ENCODE measurements at places on chromosomes 5 and 9.

DNA sequence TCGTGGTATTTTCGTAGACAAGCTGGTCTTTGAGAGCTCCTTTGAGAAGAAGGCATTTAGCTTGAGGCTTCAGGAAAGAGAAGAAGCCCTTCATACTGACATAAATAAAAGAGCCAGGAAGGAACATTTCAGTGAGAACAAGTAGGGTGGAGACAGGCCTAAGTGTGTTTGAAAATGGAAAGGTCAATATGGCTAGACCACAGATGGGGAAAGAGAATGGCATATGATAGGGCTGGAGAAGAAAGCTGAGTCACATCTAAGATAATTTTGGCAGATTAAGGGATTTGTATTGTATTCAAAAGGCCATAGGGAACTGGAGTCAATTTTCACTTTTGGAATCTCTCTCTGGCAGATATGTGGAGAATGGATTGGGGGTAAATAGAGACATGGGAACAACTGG, 374.9 kb downstream of the TMEM38B start:
- DNase-seq, result no peak

DNA sequence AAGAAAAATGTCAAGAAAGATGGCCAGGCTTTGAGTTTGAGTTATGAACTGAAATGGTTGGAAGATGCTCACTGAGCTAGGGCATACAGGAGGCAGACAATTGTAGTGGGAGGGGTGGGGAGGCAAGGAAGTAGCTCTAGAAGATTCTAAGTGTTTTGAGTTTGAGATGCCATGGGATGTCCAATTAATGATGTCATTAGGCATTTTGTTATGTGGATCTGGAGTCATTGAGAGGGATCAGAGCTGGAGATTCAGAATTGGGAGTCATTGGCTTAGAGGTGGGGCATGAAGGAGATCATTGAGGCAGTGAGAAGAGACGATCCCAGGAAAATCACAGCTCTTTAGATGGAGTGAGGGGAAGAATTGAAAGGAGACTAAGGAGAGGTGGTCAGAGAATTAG, 111.5 kb upstream of the ZNF618 start:
- DNase-seq, result no peak

- no peak for DNase-seq
These were observed 520 bp downstream of the CCIN start for GRCh38 chr9:36169708-36170107.

GRCh38 chr9:13648676-13649075, 369.2 kb upstream of the MPDZ start:
- no peak for DNase-seq

- DNase-seq, result no peak
These were observed 26.4 kb downstream of the EHMT1 start for GRCh38 chr9:137645211-137645610.

GRCh38 chr5:121853850-121854249, 2.2 kb downstream of the FTMT start:
- no peak for DNase-seq

DNA sequence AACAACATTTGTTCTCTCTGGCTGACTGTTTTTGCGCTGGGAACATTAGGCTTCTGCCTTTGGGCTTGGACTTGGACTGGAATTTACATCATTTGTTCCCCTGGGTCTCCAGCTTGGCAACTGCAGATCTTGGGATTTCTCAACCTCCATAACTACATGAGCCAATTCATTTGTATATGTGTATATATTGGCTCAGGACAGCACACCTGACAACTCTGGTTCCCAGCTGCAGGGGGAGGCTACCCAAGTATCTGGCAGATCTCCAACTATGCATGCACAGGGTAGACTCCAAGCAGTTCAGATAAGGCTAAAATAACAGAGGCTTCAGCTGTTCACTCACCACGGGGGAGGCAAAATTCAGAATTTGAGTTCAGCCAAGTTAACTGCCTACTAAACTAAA, 31.6 kb upstream of the F2RL1 start:
- DNase-seq, result peak; percentile 100

DNA sequence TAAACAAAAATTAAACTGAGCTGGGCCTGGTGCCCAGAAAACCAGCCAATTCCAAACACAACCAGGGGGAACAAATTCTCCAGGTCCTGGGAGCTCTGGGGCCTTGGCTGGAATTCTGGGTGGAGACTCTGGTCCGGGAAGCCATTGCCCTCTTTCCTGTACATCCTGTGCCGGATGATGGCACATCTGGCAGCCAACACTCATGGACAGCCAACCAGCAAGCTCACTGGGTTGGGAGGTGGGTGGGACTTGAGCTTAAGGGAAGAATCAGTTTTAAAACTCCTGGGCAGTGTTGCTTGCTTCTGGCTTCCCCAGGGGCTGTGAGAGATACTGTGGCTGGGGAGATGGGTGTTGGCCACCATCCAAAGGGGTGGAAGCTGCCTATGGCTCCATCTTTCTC, 56.1 kb downstream of the PCDH1 start:
- peak; percentile 56 for DNase-seq

DNA sequence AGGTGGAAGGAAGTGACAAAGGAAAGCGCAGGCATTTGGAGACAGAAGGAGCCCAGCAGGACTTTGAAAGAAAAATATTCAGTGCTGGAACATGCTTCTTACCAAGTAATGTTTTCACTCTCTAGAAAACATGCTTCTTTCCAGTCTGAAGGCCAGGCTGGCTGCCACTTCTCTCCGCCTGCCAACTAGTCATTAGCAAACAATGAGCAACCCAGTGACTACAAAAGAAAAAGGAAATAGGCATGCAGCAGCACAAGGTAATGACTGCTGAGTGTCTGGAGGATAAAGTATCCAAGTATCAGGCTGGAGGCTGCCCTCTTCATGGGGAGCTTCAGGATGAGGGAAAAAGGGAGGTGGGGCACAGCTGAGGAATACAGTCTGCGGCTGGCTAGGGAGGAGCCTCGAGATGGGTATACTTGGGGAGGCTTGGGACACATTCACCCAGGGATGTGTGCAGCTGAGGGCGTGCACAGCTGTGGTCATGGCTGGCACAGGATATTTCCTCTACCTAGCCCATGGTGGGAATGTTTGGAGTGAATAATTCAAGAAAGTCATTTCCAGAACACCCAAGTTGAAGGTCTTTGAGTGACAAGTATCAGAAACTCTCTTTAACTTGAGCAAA, 161.5 kb upstream of the KIF2A start:
- DNase-seq, result no peak

DNA sequence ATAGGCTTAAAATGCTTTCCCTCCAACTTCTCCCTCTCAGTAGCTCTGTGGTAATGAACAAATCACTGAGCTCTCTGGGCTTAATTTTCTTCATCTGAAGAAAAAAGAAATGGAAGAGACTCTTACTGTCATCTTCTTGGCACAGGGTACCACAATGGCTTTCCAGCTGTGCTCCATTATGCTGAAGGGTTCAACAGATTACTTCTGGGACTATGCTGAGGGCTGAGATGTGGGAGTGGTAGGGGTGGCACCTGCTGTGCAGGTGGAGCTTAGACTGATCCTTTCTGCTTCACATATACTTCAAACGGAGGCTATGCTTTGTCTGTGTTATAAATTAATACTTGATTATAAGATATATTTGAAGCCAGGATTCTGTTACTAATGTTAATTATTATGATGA, 840.2 kb upstream of the C9orf72 start:
- DNase-seq, result no peak

DNA sequence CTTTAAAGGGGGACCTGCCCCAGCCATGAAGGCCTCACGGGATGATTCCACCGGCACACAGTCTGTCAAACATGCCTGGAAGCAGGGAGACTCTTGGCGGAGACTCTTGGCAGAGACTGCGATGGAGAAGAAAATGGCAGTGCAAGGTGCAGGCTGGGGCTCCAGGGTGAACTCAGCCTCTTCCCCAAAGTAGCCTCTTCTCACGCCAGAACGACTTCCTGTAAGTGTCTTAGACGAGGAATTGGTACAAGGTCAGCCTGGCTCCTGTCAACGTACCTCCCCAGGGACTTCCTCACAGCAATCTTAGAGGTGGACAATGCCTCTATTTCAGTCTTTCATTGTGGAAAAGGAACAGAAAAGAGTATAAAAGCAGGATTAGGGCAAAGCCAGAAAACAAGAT, 109.3 kb downstream of the UGCG start:
- DNase-seq, result no peak

GRCh38 chr9:109969011-109969410, 189.0 kb downstream of the PALM2AKAP2 start:
- DNase-seq, result peak; percentile 55

DNA sequence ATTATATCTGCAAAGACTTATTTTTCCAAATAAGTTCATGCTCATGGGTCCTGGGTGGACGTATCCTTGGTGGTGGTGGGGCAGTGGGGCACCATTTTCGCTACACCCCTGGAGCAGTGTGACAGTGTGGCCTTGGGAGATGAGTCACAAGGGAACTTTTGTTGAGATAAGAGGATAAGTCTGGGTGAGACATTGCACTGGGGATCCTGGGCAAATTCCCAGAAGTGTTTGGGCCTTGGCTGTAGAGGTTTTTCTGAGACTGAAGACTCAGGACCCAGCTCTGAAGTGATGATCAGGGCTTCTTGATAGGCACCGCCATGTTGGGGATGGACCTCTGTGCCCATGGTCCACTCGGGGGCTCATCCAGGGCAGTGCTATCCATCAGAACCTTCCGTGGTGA, 149.4 kb downstream of the MACROH2A1 start:
- DNase-seq, result no peak

GRCh38 chr5:73892806-73893205, 266.8 kb downstream of the ARHGEF28 start:
- DNase-seq, result peak; percentile 95

- DNase-seq, result no peak
These were observed 46.8 kb downstream of the TNC start for GRCh38 chr9:115071176-115071575.

- no peak for DNase-seq
These were observed 83.3 kb downstream of the GIN1 start for GRCh38 chr5:103036601-103037000.

- no peak for DNase-seq
These were observed 42.9 kb downstream of the WNK2 start for GRCh38 chr9:93226819-93227218.

DNA sequence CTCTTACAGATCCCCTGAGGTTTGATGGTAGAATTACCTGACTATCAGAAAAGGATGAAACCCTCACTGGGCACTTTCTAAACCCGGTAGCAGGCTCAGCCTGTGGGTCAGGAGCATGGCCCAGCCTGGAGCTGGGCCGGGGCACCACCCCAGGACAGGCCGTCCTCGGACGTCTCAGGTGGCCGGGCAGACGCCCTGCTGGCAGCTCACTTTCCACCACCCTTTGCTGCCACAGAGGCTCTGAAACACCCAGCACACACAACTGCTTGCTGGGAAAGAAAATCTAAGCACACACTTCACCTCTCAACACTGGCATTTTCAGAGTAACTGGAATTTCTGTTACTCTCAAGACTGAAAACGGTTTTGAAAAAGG, 4.4 kb downstream of the UBAC1 start:
- no peak for DNase-seq

GRCh38 chr5:146193285-146193684, 10.1 kb upstream of the RBM27 start:
- peak; percentile 28 for DNase-seq
